ENCODE measurements at places on chromosomes 16 and 17. TPM values are rescaled to one million over a fixed set of nuclear protein-coding genes. Genes with fewer than 3 reads are reported as not detected.

- no peak for DNase-seq
Observed at GRCh38 chr16:88550246-88550661, 19.9 kb upstream of the ZC3H18 start.

DNA sequence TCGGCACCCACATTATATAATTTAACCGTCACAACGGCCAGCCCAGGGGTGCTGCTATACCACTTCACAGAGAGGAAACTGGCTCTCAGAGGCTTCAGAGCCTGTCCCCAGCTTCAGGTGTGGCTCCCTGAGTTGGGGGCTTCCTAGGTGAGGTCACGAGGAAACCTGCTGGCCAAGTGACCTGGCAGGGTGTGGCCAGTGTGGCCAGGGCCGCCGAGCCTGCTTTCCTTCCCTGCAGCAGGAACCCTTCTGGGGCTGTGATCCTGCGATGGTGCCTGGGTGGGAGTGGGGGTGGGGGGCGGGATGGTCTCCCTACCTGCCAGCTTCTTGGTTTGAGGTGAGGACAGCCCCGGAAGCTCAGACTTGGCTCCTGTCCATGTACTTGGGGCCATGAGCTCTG lies 39.9 kb downstream of the ADCY7 start:
- no peak for DNase-seq

GRCh38 chr17:53629188-53629587 lies 193.5 kb upstream of the KIF2B start:
- no peak for DNase-seq

Gene TPSD1
- total RNA-seq, result 5.9 TPM

Gene ADCY7
- total RNA-seq, result 23.7 TPM

Data from esophagus squamous epithelium (tissue), 5 donors.